GM23248 (cell line): ENCODE measurements at places on chromosomes 7 and 10. TPM values are rescaled to one million over a fixed set of nuclear protein-coding genes. Genes with fewer than 3 reads are reported as not detected.

The SUV39H2 gene
- 14.6 and 21.8 TPM in 2 replicates for total RNA-seq

DNA sequence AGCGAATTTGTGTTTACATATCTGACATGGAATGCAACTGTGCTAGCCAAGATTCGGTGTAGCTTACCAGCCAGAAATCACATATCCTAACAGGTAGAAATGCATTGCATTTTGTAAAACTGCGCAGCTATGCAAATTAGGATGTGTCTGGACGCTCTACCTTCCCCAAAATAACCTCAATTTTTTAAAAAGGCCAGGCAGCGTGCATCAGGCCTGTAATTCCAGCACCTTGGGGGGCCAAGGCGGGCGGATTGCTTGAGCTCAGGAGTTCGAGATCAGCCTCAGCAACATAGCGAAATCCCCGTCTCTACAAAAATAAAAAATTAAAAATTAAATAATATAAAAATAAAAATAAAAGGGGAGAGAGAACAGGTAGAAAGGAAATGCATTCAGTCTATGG is 305.0 kb downstream of the TYW1 start:
- DNase-seq = peak; percentile 30

- no peak for DNase-seq
Measured at GRCh38 chr10:1736144-1736971, 967 bp downstream of the ADARB2 start.

DNA sequence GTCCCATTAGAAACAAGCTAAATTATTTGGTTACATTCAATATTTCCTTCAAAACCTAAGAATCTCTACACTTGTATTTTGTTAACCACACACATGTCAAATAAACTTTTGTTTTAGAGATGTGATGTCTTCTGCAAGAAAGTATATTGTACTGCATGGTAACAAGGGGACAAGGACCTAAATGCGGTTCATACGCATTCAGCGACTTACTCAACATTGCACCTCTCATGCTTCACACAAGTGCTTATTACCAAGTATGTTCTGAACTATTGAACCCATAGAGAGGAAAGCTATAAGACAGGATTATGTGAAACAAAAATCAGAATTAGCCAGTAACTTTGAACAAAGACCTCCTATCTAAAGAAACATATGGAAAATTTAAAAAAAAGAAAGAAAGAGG is 68.3 kb downstream of the CREB5 start:
- DNase-seq = no peak

DNA sequence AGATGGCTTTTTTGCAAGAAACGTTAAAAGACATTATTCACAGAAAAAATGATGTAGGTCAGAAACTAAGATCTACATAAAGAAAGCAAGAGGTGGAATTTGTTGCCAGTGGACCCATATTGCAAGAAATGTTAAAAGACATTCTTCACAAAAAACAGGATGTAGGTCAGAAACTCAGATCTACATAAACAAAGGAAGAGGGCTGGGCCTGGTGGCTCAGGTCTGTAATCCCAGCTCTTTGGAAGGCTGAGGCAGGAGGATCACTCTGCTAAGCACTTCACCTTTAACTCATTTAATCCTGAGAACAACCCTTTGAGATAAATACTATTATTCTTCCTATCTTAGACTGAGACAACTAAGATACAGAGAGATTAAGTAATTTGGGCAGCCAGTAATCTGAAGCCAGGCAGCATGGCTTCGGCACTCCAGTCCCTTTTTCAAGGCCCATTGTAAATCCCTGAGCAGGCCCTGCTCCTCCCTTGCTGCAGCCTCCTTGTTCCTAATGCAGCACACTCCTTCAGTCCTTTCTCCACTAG is 11.6 kb downstream of the ZFAND4 start:
- DNase-seq = no peak

DNA sequence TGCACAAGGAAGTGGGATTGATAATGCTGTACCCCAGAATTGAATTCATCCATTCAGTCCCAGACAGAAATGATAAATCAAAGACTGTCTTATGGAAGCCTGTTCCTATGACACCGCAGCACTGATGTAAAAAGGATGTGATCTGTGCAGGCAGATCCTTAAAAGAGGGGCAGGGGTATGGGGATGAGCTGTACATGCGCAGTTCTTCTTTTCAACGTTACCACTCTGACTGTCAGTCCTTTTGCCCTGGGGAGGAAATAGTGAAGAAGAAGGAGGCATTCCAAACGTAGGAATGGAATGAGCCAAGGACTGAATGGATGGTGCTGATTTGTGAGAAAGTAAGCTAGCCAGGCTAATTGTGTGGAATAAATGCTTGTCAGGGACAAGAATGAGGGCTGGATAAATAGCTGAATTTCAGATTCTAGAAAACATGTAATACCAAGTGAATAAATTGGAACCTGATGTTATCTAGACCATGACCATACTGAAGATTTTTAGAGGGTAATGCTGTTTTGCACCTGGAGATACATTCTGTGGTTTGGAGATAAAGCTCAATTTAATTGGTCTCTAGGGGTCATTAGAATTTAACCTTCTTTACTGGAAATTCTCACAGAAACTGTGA is 509.3 kb downstream of the SORCS3 start:
- no peak for DNase-seq

DNA sequence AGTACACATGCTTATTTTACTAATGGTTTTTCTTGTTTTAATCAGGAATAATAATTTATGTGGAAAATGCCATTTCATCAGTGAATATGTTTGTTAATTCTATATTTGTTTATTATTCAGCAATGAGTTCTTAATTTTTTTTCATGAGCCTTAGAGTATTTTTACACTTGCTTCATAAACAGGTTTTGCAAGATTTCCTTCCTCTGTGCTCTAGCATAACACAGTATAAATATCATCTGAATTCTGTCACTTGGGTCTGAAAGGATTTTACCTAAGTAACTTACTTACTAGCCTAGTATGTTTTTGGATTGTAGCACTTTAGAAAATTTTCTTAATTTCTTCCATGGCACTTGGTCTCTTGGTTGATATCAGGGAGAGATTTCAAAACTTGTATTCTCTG is 45.8 kb downstream of the GLCCI1 start:
- DNase-seq = no peak

GRCh38 chr7:87047-87446 is 105.3 kb upstream of the FAM20C start:
- no peak for DNase-seq
